Hypothalamus (tissue), 51 donors: ENCODE measurements at places on chromosomes 16 and 17.

DNA sequence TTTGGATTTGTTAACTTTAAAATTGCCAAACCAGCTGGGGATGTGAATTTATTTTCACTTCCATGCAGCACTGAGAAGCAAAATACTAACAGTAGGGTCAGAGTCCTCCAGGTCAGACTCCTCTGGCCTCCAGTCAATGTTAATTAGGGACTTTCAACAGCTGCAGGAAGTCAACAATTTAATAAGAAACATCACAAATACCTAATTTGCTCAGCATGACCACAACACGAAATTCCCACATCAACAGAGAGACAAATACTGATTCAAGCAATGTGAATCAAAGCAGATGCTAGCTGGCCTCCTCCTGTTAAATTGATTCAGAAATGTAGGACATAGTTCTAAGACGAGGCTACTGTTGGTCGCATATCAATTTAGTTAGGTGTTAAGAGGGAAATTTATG lies 111.7 kb downstream of the ABCA8 start:
- DNase-seq, result no peak

- no peak for DNase-seq
These were observed 2.5 kb downstream of the EIF1 start for GRCh38 chr17:41691031-41691777.

DNA sequence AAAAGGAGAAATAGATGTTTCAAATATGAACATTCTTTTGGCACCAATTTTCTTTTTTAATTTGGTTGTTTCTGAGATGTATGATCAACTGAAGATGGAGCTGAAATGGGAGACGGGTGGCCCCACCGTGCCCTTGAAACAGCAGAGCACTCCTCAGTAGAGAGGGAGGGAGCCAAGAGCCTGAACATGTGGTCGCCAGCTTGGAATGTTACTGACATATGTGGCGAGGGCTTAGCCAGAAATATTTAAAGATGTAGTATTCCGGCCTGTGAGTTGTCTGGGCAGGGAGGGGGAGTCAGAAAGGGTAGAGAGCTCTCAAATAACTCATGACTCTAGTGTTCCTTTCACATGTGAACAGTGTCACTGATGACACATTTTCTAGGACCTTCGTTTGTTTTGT lies 13.3 kb upstream of the MRC2 start:
- DNase-seq, result no peak

DNA sequence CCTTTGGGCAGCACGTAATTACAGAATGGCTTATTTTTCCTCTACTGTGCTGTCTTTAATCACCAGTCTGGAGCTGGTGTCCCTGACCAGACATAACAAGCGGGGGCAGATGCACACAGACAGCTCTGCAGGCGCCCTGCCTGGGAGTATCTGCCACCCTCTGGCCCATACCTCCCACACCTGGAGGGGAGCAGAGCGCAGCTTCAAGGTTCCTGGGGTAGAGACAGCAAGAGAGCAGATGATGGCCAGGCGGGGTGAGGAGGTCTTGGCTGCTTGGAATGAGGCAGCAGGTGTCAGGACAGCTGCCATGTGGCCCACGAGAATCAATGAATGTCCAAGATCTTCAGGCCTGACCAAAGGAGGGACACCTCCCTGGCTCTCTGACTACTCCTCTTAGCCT lies 23.8 kb downstream of the TMEM94 start:
- no peak for DNase-seq

DNA sequence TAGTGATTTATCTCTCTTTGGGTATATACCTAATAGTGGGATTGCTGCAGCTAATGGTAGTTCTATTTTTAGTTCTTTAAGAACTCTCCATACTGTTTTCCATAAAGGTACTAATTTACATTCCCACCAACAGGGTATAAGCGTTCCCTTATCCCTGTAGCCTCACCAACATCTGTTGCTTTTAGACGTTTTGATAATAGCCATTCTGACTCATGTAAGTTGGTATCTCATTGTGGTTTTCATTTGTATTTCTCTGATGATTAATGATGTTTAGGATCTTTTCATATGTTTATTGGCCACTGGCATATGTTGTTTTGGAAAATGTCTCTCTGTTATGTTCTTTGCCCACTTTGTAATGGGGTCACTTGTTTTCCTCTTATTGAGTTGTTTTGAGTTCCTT lies 88.5 kb upstream of the ZNF267 start:
- DNase-seq, result no peak

- DNase-seq, result no peak
These were observed 603.8 kb upstream of the PSMD7 start for GRCh38 chr16:73692861-73693260.

- DNase-seq, result no peak
These were observed 53.7 kb upstream of the RCVRN start for GRCh38 chr17:9958586-9959281.

- DNase-seq, result no peak
These were observed 26.5 kb upstream of the ARL6IP1 start for GRCh38 chr16:18827890-18828289.

GRCh38 chr16:73569266-73569980 lies 521.5 kb upstream of the ZFHX3 start:
- DNase-seq, result no peak

DNA sequence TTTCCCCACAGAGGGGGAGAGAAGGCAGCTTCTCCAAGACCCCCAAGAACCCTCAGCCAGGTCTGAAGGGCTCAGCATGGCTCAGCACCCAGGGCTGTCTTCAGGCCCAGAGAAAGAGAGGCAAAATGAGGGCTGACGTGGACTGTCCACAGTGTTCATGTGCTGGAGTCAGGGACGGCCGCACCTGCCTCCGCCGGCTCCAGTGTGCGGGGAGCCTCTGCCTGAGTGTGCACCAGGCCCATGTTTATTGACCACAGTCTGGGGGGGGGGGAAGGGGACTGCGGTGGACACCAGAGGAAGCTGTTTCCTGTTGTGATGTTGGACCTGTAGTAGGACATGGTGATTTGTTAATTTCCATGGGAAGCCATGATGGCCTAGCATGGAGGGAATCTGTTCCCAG lies 6.9 kb downstream of the MRM1 start:
- DNase-seq, result no peak

GRCh38 chr17:76017481-76018339 lies 9.4 kb downstream of the EVPL start:
- DNase-seq, result no peak

DNA sequence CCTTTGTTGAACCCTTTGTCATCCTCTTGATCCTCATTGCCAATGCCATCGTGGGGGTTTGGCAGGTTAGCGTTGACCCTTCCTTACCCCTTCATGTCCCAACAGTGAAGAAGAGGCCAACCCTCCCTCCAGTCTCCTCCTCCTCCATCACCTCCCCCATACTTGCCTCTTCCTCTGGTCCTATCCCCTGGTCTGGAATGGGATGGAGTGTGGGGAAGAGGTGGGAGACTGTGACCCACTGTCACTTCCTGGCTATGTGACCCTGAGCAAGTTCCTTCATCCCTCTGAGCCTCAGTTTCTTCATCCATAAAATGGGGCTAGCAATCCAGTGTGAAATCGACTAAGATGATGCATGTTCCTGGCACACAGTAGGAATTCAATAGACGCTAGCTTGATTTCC lies 2.7 kb downstream of the ATP2A1 start:
- DNase-seq, result no peak

- no peak for DNase-seq
These were observed 17.7 kb downstream of the BCL7C start for GRCh38 chr16:30875871-30876801.

DNA sequence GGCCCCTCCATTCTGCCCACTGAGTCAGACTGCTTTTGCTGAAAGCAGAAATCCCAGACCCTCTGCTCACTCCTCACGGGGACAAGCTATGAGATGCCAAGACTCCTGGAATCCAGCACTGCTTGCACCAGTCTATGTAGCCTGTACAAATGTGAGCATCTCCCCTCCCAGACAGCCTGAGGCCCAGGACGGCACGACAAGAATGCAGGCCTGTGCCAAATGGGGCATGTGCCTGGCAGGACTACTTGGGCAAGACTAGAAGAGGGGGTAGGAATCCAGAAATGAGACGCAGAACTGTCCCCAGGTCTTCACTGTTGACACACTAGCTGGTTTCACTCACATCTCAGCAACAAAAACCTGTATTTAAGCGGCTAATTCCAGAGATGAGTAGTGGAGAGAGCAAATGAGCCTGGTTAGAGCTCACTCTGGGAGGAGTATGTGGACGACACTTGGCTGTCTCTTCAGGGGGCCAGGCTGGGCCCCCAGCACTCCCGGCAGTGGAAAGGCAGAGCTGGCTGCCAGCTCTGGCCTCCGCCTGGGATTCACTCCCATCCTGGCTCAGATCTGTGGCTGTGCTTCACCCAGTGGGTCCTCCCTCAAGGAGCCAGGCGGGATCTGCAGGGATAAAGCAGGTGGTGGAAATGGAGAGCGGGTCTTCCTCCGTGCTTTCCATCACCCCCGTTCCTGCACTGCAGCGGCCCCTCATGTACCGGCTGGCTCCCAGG lies 2.9 kb upstream of the MYO1C start:
- DNase-seq, result no peak

GRCh38 chr17:69716556-69716955 lies 302.1 kb downstream of the MAP2K6 start:
- no peak for DNase-seq
